Cerebellar cortex (tissue), 1 donor: ENCODE measurements at places on chromosomes 11 and 22.

GRCh38 chr22:24486501-24486921, 8.6 kb upstream of the UPB1 start:
- no peak for DNase-seq

- peak; percentile 60 for DNase-seq
Measured at GRCh38 chr11:34358258-34358727, 483 bp upstream of the ABTB2 start.

DNA sequence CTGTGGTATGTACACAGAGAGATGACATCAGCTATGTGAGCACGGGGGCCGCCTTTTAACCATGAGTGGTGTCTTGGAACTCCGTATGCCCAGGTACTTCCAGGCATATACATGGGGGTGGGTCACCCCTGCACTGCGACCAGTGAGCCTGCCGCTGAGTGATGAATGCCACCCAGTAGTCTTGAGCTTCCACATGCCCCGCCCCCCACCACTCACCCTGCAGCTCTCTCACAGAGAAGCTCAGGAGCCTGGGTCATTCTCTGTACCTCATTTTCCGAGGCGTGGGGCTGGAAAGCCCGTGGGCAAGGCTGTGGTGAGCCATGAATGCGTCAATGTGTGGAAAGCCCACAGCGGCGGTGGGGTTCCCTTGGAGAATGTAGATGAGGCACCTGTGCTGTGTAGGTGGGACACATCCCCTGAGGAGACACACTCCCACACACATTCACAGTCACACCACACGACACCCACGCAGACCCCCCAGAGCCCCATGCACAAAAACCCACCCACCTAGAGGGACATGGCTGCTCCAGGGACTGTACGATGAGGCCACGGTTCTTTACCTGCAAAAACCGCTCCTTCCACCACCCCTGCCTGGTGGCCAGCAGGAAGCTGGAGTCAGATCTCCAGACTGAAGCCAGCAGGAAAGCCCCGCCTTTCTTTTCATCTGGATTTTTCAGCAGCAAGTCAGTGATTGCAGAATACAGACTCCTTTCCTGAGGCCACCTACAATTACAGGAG, 67.6 kb downstream of the PIWIL3 start:
- no peak for DNase-seq

- peak; percentile 93 for DNase-seq
Measured at GRCh38 chr22:50274311-50274710, 4.1 kb upstream of the MAPK11 start.

GRCh38 chr11:32751381-32751780, 43.1 kb downstream of the CCDC73 start:
- no peak for DNase-seq

- DNase-seq, result no peak
Measured at GRCh38 chr11:1875093-1875850, 16.4 kb downstream of the PRR33 start.

DNA sequence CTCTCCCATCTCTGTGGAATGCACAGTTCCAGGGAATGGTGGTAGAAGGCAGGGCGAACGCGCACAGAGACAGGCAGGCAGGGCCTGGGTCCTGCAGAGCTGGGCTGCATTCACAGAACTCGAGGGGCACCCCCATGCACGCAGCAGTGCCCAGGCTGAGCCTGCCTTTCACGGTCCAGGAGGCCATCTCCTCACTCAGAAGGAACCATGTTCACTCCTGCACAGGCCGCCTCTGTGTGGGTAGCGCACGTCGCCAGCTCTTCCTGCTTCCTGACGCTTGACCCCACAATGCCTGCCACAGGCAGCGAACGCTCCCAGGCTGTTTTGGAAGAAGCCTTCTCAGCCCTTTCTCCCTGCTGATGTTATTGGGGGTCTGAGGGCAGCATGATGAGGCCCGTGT, 98.8 kb upstream of the BID start:
- no peak for DNase-seq

DNA sequence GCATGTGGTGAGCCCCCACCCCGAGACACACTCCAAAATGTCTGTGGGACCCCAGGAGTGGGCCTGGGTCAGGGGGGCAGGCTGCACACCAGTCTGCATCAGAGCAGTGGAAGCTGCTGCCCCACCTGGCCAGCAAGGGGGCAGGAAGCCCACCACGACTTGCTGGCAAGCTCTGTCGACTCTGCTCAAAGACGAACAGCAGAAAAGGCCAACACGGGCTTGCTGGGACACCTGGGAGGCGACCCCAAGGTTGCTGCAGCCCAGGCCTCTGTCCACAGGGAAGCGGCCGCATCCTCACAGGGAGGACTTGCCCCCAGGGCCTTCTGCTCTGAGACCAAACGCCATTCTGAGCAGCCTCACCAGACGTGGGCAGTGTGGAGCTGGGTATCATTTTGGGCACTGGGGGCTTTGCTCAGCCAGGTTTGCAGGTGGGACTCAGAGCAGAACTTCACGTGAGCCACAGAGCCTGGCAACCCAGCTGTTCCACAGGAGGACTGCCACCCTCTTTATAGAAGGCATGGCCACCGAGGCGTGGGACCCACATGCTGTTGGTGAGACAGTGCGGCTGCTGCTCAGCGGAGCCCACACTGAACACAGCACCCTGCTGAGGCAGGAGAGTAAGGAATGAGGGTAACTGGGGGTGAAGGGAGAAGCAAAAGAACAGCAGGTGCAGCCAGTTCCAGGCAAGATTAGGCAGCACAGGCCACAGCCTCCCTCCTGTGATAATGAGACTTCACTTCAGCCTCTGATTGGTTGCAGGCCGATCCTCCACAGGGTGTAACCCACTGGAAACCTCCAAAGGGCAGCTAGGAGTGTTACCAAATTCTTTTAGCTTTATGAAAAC, 11.0 kb downstream of the IL17REL start:
- no peak for DNase-seq

DNA sequence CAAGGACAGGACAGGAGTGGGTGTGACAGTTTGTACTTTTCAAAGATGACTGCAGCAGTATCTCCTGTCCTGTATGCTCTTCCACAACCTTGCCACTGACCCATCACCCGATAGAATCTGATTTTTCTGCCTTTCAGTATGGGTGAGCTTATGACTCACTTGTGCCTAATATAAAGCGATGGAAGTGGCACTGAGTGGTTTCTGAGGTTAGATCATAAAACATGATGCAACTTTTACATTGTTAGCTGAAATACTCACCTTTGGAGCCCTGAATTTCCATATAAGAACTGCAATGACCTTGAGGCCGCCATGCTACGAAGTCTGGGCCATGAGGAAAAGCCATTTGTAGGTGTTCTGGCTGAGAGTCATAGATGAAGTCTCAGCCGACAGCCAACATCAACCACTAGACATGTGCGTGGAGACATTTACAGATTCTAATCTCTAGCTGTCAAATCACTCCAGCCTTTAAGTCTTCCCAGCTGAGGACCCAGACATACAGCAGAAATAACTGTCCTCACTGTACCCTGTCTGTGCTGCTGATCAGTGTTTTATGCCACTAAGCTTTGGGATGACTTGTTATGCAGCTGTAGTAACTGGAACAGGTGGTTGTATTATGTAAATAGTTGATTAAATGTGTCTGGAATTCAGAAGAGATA, 105.9 kb upstream of the ARHGAP20 start:
- no peak for DNase-seq

DNA sequence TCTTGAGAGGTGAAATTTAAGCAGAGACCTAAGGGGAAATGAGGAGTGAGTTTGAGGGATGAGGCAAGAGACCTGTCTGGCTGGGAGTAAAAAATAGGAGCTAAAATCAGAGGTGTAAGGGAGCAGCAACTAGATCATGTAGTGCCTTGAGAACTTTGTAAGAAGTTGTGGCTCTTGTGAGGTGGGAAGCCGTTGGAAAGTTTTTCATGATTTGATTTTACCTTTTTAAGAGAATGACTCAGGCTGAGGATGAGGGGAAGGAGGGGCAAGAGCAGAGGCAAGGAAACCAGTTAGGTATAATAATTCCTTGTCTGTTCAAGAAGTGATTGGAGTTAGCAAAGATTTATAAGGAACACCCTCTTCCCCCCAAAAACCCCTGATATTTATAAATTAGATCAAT, 25.8 kb downstream of the QSER1 start:
- DNase-seq, result no peak

DNA sequence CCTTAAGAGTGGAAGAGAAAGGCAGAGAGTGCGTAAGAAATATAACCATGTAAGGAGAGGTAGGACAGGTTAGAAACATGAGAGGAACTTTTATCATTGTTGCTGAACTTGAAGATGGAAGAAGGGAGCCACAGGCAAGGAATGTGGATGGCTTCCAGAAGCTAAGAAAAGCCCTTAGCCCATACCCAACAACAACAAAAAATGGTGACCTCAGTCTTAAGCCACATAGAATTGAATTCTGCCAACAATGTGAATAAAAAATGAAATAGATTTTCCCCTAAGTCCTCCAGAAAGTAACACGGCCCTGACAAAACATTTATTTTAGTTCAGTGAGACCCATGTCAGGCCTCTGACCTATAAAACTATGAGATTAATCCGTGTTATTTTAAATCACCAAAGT, 767.3 kb downstream of the FAM181B start:
- no peak for DNase-seq

GRCh38 chr11:99952816-99953215, 734.3 kb upstream of the ARHGAP42 start:
- DNase-seq, result no peak

DNA sequence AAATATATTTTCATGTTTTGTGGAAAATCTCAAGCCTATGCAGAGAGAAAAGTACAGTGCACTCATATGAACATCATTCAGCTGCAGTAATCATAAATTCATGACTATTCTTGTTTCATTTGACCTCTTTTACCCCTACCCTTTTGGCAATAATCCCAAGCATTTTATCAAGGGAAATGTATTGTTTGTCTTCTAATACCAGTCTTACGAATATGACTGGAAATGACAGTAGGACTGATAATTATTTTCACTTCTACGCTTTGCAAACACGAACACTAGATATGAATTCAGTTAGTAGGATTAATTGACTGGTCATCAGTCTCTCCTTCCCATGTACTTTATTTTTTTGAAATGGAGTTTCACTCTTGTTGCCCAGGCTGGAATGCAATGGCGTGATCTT, 90.3 kb downstream of the MTMR3 start:
- no peak for DNase-seq

GRCh38 chr11:76120513-76121101, 85.7 kb downstream of the WNT11 start:
- no peak for DNase-seq

DNA sequence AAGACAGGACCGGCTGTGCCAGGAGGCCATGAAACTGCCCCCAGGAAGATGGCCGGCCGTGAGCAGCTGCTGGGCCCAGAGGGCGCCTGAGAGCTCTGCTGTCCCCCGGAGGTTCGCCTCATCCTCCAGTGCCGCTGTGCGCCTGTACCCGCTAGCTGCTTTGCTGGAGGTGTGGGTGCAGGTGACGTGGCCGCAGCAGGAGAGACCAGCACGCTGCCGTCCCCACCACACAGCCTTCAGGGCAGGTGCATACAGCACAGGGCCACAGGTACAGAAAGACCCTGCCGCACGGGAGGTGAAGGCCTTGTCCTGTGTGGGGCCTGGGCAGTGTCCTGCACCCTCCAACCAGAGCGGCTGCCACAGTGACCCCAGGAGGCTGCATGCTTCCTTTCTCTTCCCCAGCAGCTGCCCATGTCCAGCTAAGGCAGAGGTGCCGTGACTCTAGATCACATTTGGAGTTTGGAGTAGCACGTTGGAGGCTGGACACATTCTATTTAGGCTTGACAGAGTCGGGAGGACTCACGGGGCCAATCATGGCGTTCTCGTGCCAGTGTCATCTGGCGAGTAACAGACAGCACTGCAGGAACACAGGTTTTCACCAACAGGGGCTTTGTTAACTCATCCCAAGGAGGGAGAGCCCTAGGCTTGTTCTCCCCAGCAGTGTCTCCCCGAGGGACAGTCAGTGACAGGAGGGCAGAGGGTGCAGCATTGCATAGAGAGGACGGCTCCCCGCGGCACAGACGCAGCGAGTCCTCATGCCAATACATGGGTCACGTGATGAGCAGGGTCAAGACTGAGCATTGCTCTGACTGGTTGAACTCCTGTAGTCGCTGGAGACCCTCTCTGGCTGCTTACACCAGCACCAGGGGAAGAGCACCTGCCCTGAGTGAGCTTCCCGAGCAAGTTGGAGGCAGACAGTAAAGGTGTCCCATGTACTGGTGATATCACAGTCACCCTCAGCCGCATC, 18.7 kb upstream of the PANX2 start:
- no peak for DNase-seq

DNA sequence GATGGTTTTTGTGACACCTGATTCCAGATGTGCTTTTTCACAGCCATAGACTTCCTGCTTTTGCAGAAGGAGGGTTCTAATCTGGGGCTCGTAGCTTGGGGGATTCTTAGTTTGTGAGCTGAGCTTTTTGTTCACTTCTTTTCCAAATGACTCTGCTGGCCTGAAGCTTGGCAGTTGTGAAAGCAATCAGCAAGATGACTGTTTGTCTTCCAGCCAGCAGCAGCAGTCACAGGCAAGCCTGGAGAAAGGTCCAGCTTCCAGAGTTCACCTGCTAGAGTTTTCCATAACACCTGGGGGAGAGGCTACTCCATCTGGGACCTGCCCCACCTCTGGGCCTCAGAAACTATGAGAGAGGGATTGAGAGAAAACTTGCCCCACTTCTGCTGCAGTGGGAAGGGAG, 4.1 kb downstream of the MARK2 start:
- DNase-seq, result no peak

- no peak for DNase-seq
Measured at GRCh38 chr11:3353066-3353465, 25.9 kb downstream of the ZNF195 start.

DNA sequence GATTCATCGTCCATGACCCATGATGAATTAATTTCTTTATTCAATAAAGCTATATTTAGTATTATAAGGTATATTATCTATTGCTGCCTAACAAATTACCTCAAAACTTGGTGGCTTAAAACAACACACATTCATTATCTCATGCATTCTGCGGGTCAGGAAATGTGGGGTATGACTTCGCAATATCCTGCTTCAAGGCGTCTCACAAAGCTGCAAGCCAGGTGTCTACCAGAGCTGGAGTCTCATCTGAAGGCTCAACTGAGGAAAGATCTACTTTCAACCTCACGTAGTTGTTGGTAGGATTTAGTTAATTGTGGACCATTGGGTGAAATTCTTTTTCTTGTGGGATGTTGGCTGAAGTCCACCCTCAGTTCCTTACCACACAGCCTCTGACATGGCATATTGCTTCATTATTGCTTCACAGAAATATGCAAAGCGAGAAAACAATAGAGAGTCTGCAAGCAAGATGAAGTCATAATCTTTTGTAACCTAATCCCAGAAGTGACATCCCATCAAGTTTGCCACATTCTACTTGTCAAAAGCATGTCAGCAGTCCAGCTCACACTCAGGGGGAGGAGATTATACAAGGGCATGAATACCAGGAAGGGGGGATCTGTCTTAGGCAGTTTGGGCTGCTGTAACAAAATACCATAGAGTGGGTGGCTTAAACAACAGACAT, 45.1 kb downstream of the KREMEN1 start:
- no peak for DNase-seq

- no peak for DNase-seq
Measured at GRCh38 chr11:49424136-49424535, 215.7 kb upstream of the FOLH1 start.

DNA sequence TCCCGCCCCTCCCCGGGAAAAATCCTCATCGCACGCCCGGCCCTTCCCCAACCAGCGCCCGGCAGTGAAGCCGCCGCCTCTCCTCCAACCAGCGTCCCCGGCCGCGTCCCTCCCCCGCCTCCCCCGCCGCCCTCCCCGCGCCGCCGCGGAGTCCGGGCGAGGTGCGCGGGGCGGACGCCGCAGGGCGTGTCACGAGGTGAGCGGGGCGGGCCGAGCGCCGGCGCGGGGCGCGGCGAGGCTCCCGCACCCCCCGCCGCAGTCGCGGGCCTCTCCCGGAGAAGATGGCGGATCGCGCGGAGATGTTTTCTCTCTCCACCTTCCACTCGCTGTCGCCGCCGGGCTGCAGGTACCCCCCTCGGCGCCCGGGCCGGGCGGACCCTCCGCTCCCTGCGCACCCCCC, at the start of gene MAPK8IP2:
MAPK8IP2 (plus strand) TSS at position 256 of the 400 bp plus-strand sequence; CDS start at position 282, 26 bp downstream.
- DNase-seq, result peak; percentile 62
